Left ventricle myocardium inferior (tissue), 1 donor: ENCODE measurements at places on chromosomes 12 and 14. TPM values are rescaled to one million over a fixed set of nuclear protein-coding genes. Genes with fewer than 3 reads are reported as not detected.

DNA sequence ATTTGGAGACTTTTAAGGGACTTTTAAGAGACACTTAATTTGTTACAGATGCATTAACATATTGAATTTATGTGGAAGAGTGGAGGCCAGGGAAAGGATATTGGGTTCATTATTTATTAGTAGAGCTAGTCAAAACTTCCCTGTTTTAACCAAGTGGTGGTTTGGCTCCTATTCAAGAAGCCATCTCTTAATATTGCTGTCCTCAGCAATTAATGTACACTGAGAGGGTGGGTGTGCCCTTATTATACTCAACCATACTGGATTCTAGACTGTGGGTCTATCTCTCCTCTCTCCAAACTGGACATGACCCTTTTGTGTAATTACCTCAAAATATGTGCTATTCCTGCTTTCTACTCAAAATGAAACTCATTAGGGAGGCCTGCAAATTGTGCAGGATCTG, 398.7 kb upstream of the DDHD1 start:
- no peaks in the 10 kb centered on the region for H3K4me1 ChIP-seq
- H3K36me3 ChIP-seq = no peaks in the 10 kb centered on the region
- H3K4me3 ChIP-seq = no peak overlapping the region
- no peak for DNase-seq
- no peak overlapping the region for H3K27ac ChIP-seq

- no peaks in the 10 kb centered on the region for H3K27me3 ChIP-seq
- no peaks in the 10 kb centered on the region for H3K4me1 ChIP-seq
- DNase-seq = no peak
- H3K36me3 ChIP-seq = peaks cover 43% of the 10 kb centered on the region
- no peak overlapping the region for H3K4me3 ChIP-seq
Measured at GRCh38 chr12:31408763-31409162, 82.8 kb upstream of the SINHCAF start.

GRCh38 chr12:39613525-39613924, 6.1 kb downstream of the ABCD2 start:
- H3K4me3 ChIP-seq = peak overlapping the region; percentile 68
- H3K27ac ChIP-seq = peak overlapping the region; percentile 85
- peaks cover 39% of the 10 kb centered on the region for H3K4me1 ChIP-seq
- H3K36me3 ChIP-seq = no peaks in the 10 kb centered on the region
- DNase-seq = no peak

GRCh38 chr12:96201272-96202227, 7.4 kb downstream of the ELK3 start:
- DNase-seq = no peak
- no peaks in the 10 kb centered on the region for H3K27me3 ChIP-seq
- H3K4me1 ChIP-seq = peaks cover 78% of the 10 kb centered on the region
- no peaks in the 10 kb centered on the region for H3K36me3 ChIP-seq
- H3K4me3 ChIP-seq = no peak overlapping the region

DNA sequence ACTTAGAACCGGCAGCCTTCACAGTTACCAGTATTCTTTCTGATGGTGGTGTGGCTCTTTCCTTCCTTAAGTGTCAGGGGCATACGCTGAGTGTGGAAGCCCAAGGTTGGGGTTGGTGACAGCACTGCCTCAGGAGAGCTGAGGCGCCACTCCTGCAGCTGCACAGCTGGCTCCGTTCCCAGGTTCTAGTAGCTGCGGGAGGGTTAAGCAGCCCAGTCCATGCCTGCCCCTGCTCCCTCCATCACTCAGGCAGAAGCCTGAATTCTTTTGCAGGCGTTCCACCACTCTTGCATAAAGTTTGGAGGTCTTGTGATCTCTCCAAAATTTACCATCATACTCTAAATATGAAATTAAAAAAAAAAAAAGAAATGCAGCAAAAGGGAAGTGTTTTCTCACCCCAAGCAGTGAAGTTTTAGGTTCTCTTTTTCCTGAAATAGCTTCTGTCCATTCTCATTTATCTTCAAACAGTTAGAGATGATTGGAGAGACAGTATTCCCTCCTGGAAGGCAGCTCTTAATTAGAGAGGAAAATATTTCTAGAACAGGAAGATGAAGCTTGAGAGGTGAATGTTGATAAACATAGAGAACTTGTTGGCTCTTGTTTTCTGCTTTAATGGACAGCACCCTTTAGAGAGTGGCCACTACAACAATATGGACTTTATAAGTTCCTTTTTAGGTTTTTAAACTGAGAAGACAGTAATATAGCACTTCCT, 136.1 kb downstream of the FGD4 start:
- H3K27ac ChIP-seq = peak overlapping the region; percentile 84
- DNase-seq = peak; percentile 89
- H3K4me3 ChIP-seq = peak overlapping the region; percentile 66
- H3K36me3 ChIP-seq = no peaks in the 10 kb centered on the region
- peaks cover 77% of the 10 kb centered on the region for H3K4me1 ChIP-seq

- H3K36me3 ChIP-seq = no peaks in the 10 kb centered on the region
- no peak overlapping the region for H3K4me3 ChIP-seq
- DNase-seq = no peak
- no peaks in the 10 kb centered on the region for H3K27me3 ChIP-seq
- H3K4me1 ChIP-seq = peaks cover 33% of the 10 kb centered on the region
Measured at GRCh38 chr12:51028126-51028812, 2.1 kb upstream of the SLC11A2 start.

DNA sequence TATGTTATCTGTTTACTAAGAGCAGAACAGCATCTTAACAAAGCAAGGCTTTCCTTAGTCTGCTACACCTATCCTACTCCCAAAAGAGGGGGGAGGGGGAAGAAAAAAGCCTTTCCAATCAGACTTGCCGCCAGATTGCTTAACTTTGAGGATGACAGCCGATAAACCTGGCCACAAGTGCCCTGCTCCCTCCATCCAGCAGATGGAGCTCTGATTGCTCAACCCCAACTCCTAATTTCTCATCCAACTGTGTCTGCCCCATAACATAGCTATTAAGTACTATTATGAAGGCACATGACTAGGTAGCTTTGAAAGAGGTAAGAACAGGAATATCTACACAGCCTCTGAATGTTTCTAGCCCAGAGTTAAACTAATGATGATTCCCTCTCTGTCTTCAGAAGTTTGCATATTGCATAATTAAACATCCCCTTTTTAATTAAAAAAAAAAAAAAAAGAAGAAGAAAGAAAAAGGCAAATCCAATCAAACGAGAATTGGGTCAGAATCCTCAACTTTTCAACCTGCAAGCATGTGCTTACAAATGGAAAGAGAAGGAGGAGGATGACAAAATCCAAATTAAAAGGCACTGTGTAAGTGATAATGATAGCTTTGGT, 247.4 kb downstream of the GALC start:
- H3K27me3 ChIP-seq = no peaks in the 10 kb centered on the region
- no peaks in the 10 kb centered on the region for H3K36me3 ChIP-seq
- no peak overlapping the region for H3K27ac ChIP-seq
- H3K4me3 ChIP-seq = no peak overlapping the region
- no peaks in the 10 kb centered on the region for H3K4me1 ChIP-seq

DNA sequence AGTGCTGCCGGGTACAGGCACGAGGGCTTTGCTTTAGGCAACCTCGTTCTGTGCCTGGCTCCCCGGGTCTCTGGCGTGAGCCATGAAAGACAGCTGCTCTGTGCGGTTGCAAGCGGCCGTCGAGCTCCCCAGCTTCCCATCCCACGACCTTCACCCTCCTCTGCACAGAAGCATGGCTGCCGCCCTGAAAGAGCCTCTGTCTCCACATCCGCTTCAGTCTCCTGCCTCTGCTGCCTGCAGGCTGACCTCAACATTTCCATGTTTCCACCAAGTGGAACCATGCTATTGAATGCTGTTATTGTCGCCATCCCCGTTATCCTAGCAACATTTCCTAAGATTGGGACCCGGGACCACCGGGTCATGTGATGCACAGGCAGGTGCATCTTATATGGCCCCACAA, 57.1 kb downstream of the KDM2B start:
- peaks cover 13% of the 10 kb centered on the region for H3K36me3 ChIP-seq
- H3K4me3 ChIP-seq = no peak overlapping the region
- no peaks in the 10 kb centered on the region for H3K27me3 ChIP-seq
- DNase-seq = no peak

DNA sequence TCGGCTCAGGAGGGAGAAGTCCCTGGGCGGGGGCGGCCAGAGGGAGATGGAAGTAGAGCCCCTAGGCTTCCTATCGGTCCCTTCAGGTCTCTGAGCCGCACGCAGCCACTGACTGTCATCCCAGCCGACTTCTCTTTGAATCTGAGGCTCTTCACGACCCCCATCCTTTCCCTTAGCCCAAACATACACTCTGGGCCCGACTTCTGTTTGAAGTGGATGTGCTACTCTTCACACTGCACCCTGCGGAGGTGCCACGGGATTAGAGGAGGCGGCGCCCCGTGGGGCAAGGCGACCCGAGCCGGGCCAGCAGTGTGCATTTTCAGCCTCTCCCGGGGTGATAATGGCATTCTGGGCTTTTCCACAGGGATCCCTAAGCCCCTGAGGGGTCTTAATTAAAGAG, 6.0 kb upstream of the DACT1 start:
- H3K27me3 ChIP-seq = peaks cover 11% of the 10 kb centered on the region
- no peaks in the 10 kb centered on the region for H3K36me3 ChIP-seq
- no peak overlapping the region for H3K4me3 ChIP-seq

DNA sequence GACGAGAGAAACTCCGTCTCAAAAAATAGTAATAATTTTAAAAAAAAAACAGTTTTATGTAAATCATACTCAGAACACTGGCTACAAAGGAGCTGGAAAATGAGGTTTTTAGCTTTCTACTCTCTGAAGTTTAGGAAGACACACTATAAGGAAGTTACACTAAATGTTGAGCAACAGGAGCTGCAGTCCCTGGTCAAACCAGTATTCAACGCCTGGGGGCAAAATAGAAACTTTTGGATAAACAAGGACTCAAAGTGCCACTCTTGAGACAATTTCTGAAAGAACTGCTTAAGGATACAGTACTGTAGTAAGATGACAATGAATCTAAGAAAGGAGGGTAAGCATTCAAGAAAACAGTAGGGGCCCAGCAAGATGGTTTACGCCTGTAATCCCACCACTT, 29.3 kb downstream of the ACTR6 start:
- peaks cover 19% of the 10 kb centered on the region for H3K36me3 ChIP-seq
- no peak for DNase-seq
- H3K27ac ChIP-seq = no peak overlapping the region
- H3K4me3 ChIP-seq = no peak overlapping the region
- no peaks in the 10 kb centered on the region for H3K4me1 ChIP-seq

DNA sequence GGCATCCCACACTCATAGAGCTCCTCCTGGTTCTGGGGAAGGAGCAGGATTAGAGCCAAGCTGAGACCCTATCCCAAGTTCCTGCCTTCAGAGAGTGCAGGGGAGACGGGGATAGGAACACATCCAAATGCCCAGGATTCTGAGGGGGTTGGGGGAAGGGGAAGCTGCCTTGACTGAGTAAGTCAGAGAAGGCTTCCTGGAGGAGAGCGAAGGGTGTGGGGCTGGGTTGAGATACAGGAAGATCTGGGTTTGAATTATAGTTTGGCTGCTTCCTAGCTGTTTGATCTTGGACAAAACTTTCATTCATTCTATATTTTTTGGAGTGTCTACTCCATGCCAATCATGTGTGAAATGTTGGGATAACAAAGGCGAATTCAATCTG, 8.0 kb upstream of the AQP2 start:
- no peak overlapping the region for H3K4me3 ChIP-seq
- no peaks in the 10 kb centered on the region for H3K36me3 ChIP-seq
- peaks cover 12% of the 10 kb centered on the region for H3K4me1 ChIP-seq
- H3K27me3 ChIP-seq = no peaks in the 10 kb centered on the region

DNA sequence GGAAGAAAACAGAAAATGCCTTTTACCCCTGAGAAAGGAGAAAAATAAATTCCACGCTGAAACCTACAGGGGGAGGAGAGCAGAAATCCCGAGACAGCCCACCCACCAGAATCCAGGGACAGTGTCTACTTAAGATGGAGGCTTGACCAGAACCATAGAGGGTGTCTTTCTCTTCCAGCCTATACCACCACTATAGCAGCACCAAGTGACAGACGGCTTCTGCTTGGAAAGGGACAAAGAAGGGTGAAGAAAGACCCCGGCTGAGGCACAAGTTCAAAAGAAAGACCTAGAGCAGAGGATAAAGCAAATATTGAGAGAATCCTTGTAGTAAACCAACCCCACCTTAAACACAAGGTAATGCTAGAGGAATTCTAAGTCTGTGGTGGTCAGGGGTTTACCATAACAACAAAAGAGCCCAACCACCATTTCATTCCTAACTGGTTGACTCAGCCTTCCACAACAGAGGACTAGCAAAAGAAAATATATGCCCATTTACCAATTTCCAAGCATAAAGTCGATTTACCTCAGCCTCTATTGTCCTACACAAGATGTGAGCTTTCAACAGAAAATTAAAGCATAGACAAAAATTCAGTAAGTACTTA, 105.3 kb upstream of the FOXG1 start:
- DNase-seq = no peak
- no peaks in the 10 kb centered on the region for H3K4me1 ChIP-seq
- no peaks in the 10 kb centered on the region for H3K27me3 ChIP-seq
- no peak overlapping the region for H3K4me3 ChIP-seq
- H3K36me3 ChIP-seq = no peaks in the 10 kb centered on the region
- no peak overlapping the region for H3K27ac ChIP-seq

DNA sequence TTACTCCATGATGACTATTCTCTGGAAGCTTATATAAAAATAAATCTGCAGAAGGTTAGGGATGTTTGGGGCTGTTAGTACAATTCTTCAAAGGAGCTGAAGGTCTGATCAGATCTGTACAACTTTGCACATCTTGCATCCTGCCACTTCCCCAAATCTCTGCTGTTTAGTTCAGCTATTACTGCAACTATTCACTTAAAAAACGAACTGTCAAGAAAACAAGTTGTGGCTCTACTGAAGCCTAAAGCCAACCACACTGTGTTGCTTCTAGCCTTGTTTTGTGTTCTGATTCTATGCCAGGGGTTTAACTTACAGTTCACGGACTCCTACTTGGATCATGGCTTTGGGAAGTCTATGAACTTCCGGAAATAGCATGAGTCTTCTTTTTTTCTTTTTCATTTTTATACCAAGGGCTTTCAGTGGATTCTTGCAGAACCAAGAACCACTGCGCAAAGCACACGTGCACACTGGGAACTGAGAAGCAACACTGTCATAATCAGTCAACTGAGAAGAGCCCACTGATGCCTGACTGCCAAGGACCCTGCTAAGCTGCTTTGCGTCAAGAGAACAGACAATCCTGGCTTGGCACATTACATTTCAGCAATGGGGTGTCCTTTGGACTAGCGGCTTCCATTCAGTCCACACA, 66.3 kb upstream of the EEA1 start:
- no peaks in the 10 kb centered on the region for H3K4me1 ChIP-seq
- H3K27ac ChIP-seq = no peak overlapping the region
- H3K27me3 ChIP-seq = no peaks in the 10 kb centered on the region
- H3K36me3 ChIP-seq = no peaks in the 10 kb centered on the region
- DNase-seq = no peak
- H3K4me3 ChIP-seq = no peak overlapping the region

The LRFN5 gene
- 0.30 TPM for total RNA-seq

The CCDC197 gene
- 1.2 TPM for total RNA-seq

The AKAP3 gene
- total RNA-seq = 2.7 TPM

The VASH1 gene
- total RNA-seq = 12.4 TPM

The LHX5 gene
- not detected for total RNA-seq

The WASHC3 gene
- 37.2 TPM for total RNA-seq

The LRCOL1 gene
- total RNA-seq = not detected

The PLBD1 gene
- 29.1 TPM for total RNA-seq

The MYRFL gene
- total RNA-seq = 0.14 TPM
